Dermis blood vessel endothelial cell (primary cell): ENCODE measurements at places on chromosomes 1 and 21. TPM values are rescaled to one million over a fixed set of nuclear protein-coding genes. Genes with fewer than 3 reads are reported as not detected.
A peak's percentile ranks its signal among the peaks of the same experiment; 100 is the strongest.

Gene OR2T35
- total RNA-seq: not detected in 2 replicates

Gene KRTAP12-2
- not detected in 2 replicates for total RNA-seq

Gene IRF6
- total RNA-seq: 1.0 and 2.4 TPM in 2 replicates

Gene LRRC53
- total RNA-seq: not detected in 2 replicates

Gene OR2T2
- total RNA-seq: not detected in 2 replicates

DNA sequence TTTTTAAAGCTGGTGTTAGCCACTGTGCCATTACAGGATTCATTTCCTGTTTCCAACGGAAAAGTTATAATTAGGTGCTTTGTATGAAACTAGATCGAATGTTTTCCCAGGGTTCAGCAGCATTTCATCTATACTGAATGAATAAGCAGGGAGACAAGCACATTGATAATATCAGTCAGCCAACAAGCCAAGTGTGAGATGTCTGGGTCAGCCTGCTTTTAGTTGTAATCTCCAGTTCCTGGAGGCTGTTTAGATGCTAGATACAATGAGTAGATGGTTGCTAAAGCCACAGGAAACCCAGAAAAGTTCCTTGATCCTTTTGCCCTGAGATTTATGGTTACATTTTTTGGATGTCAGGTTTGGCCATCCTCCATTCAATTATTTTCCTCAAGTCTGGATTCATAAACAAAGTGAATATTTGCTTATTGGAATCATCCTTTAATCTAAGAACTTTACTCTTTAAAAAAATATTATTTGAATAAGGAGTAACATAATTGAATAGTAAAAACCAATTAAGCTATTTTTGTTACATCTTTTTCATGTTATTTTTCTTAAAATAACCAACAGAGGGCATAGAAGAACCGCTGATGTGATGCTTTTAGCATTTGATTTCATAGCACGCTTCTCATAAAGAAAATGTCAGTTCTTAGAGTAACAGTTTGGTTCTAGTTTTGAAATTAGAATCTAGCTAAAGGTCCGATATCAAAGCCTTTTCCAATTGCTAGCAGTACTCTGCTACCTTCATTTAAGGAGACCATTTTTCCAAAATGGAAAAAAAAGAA is 76.6 kb downstream of the HSPA13 start:
- peak; percentile 46 for DNase-seq

DNA sequence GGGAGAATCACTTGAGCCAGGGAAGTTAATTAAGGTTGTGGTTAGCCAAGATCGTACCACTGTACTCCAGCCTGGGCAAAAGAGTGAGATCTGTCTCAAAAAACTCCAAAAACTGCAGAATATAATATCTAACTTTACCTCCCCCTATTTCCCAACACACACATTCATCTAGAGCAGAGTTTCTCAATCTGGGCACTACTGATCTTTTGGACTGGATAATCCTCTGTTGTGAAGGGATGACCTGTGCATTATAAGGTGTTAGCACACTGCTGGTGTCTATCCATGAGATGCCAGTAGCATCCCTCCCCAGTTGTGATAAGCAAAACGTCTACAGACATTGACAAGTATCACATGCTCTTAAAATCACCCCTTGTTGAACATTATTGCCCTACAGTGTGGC is 61.8 kb downstream of the RGS13 start:
- no peak for DNase-seq

DNA sequence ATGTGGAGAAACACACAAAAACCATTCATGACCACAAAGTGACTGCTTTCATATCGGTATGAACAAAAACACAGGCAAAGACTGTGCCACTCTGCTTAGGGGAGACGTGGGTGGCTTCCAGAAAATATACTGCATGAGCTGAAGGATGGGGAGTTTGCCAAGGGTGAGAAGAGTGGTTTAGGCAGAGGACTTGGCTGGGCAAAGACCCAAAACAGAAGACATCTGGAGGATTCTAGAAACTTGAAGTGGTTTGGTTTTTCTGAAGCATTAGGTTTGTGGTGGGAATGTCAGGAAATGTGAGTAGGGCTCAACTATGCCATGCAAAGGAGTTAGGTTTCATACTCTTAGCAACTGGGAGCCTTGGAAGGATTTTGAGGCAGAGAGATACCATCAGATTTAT is 26.6 kb upstream of the DNM3 start:
- no peak for DNase-seq

GRCh38 chr1:230712470-230712942 is 1.4 kb downstream of the AGT start:
- no peak for DNase-seq

- DNase-seq: no peak
These were observed 6.9 kb upstream of the F13B start for GRCh38 chr1:197073978-197074377.

DNA sequence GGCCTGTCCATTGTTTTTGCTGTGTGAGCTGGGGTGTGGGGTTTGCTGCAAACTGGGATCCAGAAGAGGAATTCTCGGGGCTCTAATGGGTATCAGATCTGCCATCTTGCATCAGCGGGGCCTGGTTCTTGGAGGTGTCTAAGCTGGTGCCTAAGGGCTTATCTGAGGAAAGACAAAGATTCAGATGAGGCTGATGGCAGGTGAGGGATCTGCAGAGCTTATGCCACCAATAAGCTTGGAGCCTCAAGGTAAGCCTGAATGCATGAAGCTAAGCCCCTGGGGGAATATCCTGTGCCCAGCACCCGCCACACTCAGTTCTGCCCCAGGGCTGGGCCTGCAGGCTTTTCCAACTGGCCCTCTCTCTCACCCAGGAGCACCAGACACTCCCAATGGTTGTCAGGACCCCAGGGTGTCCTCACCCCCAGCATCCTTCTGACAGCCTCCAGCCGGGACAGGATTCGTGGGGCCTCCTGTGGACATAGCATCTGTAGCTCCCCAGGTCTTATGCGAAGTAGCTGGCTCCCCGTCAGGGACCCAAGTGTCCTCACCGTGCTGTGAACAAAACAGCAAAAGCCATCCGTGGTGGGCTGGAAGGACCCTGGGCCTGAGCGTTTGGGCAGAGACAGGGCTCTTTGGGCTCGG is 9.5 kb upstream of the GSTM3 start:
- DNase-seq: no peak

DNA sequence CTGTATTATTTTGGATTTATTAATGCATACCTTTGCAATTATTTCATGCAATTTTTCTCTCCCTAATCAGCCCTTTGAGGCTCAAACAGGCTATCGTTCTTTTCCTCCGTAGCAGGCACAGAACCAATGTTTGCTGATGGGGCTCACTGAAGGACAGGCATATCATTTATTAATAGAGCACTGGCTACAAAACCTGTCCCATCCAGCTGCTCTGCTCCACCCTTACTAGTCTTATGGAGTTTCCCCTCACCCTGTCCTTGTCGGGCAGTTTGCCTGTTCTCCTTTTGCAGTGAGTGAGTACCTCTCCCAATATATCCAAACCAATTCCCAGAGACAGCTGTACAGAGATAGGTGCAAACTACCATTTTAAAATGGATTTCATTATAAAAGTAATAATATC is 16.6 kb upstream of the FCAMR start:
- no peak for DNase-seq

- DNase-seq: peak; percentile 77
These were observed 1.2 kb upstream of the H6PD start for GRCh38 chr1:9233241-9233941.

DNA sequence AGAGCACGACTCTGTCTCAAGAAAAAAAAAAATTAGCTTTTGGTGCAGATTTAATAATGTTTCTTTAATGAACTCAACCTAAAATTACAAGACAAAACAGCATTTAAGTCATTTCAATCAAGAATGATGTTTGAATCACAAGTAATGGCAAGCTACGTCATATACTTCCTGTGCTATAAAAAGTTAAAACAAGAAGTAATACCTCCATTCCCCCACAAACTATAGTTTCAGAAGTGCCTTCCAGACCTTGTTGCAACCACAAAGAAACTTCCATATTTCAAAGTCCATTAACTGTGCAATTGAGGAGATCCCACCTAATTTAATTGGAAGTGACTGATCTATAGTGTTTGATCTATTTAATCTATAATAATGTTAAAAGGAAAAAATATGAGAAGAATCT is 15.1 kb downstream of the NRDC start:
- no peak for DNase-seq

DNA sequence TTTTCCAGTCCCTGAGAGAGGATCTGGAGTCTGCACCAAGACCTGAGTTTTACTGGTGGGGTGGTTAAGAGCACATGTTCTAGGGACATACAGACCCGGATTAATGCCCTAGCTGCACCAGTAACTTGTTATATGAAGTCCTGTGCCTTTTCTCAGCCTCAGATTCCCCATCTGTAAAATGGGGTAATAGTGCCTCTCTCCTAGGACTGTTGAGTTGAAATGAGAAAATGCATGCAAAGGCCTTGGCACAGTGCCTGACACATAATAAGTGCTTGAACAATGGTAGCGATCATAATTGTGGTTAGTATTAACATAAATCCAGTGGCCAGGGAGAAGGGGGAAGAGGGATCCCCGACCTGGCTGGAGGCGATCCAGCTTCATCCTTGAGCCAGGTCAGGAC is 12.3 kb downstream of the AHDC1 start:
- DNase-seq: peak; percentile 59

- DNase-seq: no peak
These were observed 248.6 kb upstream of the RUNX1 start for GRCh38 chr21:35297665-35298064.

DNA sequence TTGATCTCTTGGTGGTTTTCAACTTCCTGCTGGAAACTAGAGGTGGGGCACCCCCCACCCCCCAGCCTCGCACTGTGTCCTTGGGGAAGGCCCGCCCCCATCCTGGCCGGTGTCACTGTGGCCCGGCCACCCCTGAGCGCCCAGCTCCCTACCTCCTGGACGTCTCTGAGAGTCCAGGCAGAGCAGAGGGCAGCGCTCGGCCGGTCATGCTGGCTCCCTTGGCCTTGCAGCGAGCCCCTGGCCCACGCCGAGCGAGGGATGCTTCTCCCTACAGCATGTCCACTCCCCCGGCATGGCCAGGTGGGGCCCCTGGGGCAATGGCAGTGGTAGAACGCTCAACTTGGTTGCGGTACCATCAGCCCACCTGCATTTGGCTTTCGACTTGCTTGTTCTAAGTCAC is 28.7 kb upstream of the TRAPPC10 start:
- DNase-seq: no peak

DNA sequence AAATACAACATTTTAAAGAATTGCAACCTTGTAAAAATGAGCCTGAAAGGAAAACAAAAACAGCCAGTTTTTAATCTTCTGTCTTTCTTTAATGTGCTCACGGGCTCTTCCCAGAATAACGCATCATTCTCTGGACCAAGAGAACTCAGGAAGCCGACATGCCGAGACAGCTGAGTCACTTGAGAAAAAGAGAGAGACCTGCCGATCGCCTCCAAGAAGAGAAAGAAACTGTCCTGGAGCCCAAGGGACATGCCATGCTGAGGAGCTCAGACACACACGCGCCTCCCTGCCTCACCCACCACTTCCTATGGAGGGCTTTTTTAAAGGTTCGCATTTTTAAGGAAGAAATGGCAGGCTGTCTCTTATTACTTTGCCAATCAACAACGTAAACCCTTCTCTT is 176.4 kb downstream of the ZNF281 start:
- DNase-seq: peak; percentile 76

- DNase-seq: no peak
These were observed 67.6 kb downstream of the TENT5C start for GRCh38 chr1:117673405-117673804.
